ENCODE measurements at places on chromosomes 6 and 20.

DNA sequence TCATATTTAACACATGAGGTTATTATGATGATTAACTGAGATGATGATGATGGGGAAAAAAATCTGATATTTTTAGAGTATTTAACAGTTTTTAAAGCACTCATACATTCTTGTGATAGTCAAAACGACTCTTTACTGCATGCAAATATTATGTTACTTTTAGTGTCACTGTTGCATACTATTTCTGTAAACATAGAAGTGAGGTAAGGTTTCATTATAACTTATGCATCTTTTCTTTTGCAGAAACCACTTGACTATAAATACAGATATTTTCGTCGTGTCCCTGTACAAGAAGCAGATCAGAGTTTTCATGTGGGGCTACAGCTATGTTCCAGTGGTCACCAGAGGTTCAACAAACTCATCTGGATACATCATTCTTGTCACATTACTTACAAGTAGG, 30.1 kb downstream of the FBXO9 start:
- DNase-seq: no peak

DNA sequence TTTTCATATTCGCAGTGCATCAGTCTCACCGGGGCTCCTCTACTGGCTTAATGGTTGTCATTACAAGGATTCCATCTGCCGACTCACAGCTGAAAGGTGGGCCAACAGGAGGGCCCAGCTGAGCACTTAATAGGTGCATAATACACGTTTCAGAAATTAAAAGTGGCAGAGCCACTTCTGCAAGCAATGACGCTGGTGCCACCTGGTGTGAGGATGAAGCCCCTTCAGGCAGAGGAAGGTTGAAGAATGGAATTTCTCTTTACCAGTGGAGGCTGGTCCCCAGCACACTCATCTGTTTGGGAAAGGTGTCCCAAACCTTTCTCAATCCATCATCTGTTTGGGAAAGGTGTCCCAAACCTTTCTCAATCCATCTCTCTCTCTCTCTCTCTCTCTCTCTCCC, 8.2 kb upstream of the STMND1 start:
- no peak for DNase-seq

GRCh38 chr6:149905911-149906371, 8.0 kb upstream of the RAET1E start:
- no peak for DNase-seq

DNA sequence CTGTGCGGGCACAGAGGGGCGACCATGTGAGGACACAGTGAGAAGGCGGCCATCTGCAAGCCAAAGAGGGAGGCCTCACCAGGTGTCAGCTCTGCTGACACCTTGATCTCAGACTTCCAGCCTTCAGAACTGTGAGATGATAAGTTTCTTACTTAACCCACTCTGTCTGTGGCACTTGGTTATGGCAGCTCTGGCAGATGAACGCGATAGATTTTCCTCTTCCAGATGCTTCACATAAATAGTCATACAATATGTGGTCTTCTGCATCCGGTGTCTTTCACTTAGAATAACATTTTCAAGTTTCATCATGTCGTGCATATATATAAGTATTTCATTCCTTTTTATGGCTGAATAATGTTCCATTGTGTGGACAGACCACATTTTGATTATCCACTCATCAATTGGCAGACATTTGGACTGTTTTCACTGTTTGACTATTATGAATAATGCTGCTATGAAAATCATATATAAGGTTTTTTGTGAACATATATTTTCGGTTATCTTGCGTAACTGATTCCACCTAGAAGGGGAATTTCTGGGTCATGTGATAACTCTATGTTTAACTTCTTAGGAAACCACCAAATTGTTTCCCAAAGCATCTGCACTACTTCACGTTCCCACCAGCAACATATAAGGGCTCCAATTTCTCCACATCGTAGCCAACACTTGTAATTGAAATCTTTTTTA, 30.2 kb downstream of the PRR18 start:
- no peak for DNase-seq

GRCh38 chr20:49853640-49854039, 41.0 kb downstream of the SLC9A8 start:
- DNase-seq: no peak

DNA sequence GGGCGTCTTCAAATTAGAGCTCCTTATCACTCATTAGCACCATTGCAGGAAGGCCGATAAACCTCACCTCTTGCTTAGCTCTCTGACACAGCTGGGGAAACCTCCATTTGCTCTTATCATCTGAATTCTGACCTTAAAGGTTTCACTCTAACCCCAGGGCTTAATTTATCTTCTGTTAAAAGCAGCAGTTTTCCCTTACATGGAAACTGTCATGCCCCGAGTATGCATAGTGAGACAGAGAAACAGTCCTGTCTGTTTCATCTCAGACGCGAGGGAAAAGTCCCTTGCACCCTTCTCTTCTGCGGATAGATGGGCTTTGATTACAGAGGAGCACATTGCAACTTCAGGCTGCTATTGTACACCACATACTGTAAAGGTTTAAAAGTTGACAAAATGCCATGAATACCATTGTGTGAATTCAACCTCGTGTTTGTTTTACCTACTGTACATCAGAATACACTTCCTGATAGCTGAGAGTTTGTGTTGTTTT, 191.5 kb upstream of the BMP2 start:
- no peak for DNase-seq

Data from stimulated activated naive CD4-positive, alpha-beta T cell treated with Interleukin-2 at 50 U/mL for 16 hours (primary cell).